Adipocyte (in vitro differentiated cells): ENCODE measurements at places on chromosomes 4 and X.

DNA sequence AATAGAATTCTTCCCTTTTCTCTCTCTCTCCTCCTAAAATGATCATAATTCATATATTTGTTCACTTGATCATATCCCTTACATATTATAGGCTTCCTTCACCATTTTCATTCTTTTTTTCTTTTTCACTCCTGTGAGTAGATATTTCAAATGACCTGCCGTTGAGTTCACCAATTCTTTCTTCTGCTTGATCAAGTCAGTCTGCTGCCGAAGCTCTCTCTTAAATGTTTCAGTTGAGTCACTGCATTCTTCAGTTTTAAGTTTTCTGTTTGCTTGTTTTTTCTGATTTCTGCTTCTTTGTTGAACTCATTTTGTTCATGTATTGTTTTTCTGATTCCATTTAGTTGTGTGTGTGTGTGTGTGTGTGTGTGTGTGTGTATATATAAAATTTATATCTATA, 354.3 kb downstream of the GPAT3 start:
- DNase-seq = peak; percentile 21

GRCh38 chrX:22999696-23000223, at the start of gene DDX53:
DDX53 (plus strand) TSS chrX:22999960; CDS start chrX:23000058, 98 bp downstream.
- no peak for DNase-seq

- DNase-seq = no peak
Observed at GRCh38 chrX:40318801-40319200, 221.0 kb upstream of the BCOR start.

- DNase-seq = no peak
Observed at GRCh38 chr4:111905511-111905910, 239.7 kb upstream of the FAM241A start.

- no peak for DNase-seq
Observed at GRCh38 chrX:11789809-11790208, 31.8 kb downstream of the MSL3 start.

- no peak for DNase-seq
Observed at GRCh38 chr4:159024828-159025227, 78.1 kb upstream of the RAPGEF2 start.

- peak; percentile 84 for DNase-seq
Observed at GRCh38 chr4:30714408-30715031, 5.6 kb upstream of the PCDH7 start.

DNA sequence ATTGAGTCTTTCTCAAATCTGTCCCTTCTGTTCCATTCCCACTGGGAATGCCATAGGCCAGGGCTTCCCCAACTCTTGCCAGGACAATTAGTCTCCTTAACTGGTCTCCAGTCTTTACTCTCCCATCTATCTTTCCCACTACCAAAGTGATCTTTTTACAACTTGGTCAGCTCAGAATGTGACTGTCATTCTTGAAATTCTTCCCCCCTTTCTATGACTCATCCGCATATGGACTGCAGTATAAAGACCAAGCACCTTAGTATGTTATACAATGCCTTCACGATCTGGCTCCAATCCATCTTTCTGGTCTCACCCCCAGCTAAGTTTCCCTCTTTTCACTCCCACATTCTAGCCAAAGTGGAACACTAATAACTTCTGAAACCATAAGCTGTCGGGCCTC, 383.8 kb downstream of the OPHN1 start:
- no peak for DNase-seq

DNA sequence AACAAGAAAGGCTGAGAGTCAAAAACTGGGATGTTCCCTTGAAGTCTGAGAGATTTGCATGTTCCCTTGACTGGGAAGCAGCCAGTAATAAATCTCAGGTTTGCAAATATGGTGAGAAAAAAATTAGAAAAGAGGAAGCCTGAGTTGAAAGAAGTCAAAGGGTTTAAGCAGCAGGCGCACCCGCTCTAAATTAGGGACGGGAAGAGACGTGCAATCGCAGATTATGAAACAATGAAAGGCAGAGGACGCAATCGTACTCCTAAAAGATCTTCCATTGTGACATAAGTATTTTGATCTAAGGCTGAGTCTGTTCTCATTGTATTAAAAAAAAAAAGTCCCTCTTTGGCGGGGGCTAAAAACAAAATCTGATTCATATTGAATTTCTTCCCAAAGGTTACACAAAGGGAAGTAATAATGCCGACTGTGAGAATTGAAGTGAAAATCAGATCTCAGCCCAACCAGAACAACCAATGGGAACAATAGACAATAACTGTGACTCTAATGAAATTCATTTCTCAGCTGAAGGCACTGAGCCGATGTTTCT, 28.2 kb downstream of the SAT1 start:
- no peak for DNase-seq

- DNase-seq = no peak
Observed at GRCh38 chrX:54093571-54093970, 49.3 kb upstream of the PHF8 start.

- no peak for DNase-seq
Observed at GRCh38 chrX:133929836-133930464, 55.4 kb downstream of the GPC3 start.

- peak; percentile 74 for DNase-seq
Observed at GRCh38 chrX:97389761-97390192, 506.1 kb downstream of the RPA4 start.

DNA sequence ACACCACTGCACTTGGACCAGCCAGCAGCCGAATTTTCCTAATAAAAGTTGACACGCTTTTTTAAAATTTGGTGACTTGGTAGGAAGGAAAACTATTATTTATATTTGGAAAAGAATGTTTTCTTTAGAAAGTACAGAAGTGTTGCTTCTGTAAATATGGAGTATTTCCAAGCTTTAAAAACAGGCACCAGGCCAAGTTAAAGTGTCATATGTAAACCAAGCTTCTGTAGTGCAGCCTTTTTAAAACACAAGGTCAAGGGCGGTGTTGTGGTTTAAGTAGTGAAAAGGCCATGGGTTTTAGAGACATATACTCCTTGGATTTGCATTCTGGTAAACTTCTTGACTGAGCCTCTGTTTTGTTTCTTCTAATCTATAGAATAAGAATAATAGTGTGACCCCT, 62.7 kb downstream of the TRIM2 start:
- DNase-seq = peak; percentile 50

DNA sequence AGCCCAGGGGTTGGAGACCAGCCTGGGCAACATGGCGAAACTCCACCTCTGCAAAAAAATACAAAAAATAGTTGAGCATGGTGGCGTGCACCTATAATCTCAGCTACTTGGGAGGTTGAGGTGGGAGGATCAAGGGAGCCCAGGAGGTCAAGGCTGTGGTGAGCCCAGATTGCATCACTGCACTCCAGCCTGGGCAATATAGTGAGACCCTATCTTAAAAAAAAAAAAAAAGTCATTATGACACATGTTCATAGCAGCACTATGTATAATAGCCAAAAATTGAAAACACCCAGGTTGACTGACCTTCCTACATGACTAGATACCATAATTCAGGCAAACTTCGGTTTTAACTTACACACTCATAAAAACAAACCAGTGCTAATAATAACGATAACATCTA, 90.8 kb upstream of the RBPJ start:
- DNase-seq = no peak

DNA sequence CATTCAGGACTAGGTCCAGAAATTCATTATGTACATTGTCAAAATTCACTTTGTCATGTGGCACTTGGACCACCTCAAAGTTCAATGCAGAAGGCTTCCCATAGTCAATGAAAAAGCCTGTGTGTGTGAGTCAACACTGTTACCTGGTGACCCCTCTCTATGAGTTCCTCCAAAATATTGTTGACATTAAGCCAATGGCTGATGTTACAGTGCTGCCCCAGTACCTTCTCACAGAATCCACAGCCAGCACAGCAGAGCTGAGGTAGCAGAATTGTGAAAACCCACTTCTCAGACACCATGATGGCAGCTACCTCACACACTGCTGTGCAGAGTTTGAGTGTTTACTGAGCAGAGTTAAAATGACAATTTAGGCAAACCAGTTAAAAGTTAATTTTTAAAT, 22.4 kb upstream of the UGT2B4 start:
- DNase-seq = no peak

DNA sequence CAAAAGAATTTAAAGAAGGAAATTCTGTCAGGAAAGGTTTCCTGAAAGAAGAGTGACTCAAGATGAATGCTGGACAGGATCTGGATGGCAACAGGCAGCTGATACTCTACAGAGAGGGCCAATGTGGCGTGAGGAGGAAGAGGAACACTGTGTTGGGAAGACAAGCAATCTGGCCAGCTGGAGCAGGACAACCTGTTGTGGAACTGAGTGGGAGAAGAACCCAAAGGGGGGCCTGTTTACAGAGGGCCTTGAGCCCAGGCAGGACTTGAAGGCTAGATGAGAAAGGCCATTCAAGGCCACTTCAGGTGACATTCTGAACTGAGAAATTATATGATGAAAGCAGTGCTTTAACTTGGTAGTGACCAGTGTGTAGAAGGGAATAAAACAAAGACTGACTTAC, 8.5 kb downstream of the OTUD4 start:
- no peak for DNase-seq

DNA sequence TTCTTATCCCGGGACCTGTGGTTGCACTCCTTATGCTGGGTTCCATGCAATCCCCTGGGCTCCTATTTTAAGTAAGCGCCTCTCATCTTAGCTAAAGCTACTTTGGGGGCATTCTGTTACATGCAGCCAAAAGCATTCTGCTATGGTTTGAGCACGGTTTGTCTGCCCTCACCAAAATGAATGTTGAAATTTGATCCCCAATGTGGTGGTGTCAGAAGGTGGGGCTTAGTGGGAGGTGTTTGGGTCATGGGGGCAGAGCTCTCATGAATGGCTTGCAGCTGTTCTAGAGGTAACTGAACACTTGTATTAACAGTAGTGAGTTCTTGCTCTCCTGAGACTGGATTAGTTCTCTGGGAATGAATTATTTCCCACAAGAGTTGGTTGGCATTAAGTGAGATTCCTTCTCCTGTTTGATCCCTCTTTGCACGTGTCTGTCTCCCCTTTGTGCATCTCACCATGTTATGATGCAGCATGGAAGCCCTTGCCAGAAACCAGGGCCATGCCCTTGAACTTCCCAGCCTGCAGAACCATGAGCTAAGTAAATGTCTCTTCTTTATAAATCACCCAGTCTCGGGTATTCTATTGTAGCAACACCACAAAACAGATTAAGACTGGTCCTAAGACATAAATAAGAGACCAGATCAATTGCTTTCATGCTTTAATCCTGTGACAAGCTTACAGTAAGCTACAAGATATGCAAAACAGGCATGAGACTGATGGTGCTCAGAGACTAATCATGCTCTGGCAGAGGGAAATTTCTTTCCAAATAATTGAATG, 141.8 kb downstream of the TSPAN5 start:
- DNase-seq = no peak

DNA sequence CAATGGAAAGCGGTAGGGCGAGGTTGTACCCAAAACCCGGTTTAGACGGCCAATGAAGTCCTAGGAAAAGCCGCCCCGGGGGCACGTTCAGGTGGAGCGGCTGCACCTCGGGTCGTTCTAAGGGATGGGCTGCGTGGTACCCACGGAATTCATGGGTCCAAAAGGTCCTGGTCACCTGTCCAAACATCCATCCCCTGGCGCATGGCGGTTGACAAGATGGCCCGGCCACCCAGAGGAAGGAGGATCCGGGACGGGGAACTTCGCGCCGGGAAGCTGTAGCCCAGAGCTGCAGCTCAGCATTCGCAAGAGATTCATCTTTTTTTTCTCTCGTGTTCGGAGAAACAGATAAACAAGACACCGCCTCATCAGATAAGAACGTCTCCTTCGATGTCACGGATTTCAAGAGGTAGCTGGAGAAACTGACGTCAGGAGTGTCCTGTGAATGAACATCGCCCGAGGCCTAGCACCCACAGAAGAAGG, 10.9 kb downstream of the PITX2 start:
- no peak for DNase-seq

DNA sequence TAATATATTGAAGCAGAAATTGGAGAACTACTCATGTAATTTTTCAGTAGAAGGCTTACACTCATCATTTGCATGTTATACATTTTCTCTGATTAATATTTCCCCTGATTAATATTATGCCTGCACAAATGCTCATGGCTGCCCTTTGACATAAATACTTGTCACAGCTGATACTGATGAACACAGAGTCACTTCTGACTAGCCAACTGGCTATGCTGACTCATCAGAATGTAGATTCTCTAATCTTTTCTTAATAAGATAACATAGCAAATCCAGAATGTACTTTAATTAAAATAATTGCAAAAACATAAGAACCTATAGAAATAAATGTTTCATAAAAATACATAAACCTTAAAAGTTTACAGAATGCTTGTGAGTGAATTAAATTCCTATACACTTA, 52.4 kb upstream of the C4orf54 start:
- DNase-seq = no peak

DNA sequence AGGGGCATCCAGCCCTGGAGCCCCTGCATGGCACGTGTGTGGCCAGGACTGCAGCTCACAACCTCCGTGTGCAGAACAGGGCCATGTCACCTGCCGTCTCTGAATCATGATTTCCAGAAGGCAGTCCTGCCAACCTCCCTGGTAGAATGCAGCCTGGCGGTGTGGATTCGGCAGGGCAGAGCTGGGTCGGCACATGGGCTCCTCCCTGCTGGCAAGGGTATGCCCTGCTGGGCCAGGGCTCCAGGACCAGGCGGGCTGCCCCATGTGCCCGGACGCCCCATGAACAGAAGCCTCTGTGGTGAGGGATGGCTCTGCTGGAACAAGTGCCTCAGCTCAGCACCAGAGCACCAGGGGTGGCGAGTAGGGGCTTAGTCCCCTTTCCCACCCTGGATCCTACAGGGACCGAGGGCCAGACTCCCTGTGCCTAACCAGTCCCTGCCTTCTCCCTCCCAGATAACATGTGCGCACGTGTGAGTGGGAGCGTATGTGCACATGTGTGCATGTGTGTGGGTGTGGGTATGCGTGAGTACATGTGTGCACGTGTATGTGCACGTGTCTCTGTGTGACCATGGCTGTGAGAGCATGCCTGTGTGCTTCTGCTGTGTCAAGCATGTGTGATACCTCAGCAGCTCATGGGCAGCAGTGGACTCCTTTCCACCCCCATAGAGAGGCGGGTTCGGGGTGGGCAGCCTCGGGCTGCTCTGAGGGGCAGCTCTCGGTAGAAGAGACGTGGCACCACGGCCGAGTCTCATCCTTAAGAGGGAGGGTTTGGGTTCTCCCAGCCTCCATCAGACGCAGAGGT, 10.3 kb upstream of the MXD4 start:
- DNase-seq = no peak

DNA sequence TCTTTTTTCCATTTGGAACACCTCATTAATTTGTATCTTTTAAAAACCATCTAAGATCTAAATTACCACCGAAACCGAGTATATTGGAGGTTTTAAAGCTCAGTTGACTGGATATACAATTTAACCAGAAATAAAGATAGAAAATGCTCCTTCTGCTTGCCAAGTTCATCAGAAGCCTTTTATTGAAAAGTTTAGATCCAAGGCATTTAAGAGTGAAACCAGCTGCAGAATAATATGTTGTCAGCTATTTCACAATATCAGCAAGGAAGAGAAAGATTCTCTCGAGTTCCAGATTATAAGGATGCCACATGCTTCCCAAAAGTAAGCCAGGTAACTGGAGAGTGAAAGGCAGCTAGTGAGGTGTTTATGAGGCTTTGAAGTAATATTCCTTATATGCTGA, 217.4 kb downstream of the DCTD start:
- no peak for DNase-seq

- no peak for DNase-seq
Observed at GRCh38 chr4:186170966-186171365, 20.4 kb upstream of the CYP4V2 start.

- DNase-seq = no peak
Observed at GRCh38 chrX:15277604-15278003, 7.7 kb upstream of the ASB9 start.

GRCh38 chr4:20778896-20779295, 78.6 kb downstream of the PACRGL start:
- DNase-seq = no peak

- no peak for DNase-seq
Observed at GRCh38 chrX:101605146-101605545, 12.7 kb downstream of the ARMCX6 start.
